ENCODE measurements at places on chromosomes 2 and 18.

DNA sequence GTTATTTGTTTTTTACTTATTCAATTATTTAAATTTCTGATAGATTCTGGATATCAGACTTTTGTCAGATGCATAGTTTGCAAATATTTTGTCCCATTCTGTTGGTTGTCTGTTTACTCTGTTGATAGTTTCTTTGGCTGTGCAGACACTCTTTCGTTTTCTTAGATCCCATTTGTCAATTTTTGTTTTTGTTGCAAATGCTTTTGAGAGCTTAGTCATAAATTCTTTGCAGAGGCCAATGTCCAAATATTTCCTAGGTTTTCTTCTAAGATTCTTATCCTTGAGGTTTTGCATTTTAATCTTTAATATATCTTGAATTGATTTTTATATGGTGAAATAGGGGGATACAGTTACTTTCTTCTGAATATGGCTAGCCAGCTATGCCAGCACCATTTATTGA is 112.7 kb upstream of the SESTD1 start:
- DNase-seq: peak; percentile 50

GRCh38 chr2:41084321-41084720 is 632.4 kb upstream of the SLC8A1 start:
- DNase-seq: no peak

DNA sequence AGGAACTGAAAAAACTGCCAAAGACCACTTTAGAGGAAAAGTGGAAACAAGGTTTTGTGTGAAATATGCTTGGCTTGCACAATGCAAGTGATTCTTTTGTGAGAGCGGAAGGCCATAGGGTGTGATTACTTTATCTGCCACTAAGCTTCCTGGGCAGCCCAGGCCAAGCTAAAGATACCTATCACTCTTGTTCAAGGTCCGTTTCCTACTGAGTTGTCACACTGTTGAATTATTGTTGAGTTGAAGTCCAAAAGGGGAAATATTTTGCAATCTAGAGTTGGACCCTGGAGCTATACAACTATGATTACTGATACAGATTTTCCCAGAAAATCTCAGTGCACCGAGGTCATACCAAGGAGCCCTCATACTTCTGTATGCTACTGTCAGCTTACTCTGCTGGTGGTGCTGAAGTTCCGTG is 72.7 kb upstream of the CTAGE1 start:
- no peak for DNase-seq

DNA sequence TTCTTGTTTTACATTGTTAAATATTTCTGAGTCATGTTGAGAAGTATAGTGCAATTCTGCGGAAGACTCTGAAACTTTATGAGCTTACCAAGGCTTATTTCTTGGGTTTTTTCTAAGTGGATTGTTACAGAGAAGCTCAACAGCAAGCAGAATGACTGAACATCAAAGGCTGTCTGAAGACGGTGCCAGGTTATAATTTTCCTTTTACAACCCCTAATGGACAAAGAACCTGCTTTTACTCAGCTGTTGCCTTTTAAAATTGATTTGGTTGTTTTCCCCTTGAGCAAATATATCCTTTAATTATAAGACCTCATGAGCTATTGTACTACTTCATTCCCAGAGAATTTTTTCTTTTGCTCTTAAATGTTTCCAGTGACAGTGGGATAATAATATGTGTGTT is 41.6 kb downstream of the LAMA3 start:
- no peak for DNase-seq

- DNase-seq: no peak
Measured at GRCh38 chr18:23963443-23964165, 51.0 kb upstream of the TTC39C start.

DNA sequence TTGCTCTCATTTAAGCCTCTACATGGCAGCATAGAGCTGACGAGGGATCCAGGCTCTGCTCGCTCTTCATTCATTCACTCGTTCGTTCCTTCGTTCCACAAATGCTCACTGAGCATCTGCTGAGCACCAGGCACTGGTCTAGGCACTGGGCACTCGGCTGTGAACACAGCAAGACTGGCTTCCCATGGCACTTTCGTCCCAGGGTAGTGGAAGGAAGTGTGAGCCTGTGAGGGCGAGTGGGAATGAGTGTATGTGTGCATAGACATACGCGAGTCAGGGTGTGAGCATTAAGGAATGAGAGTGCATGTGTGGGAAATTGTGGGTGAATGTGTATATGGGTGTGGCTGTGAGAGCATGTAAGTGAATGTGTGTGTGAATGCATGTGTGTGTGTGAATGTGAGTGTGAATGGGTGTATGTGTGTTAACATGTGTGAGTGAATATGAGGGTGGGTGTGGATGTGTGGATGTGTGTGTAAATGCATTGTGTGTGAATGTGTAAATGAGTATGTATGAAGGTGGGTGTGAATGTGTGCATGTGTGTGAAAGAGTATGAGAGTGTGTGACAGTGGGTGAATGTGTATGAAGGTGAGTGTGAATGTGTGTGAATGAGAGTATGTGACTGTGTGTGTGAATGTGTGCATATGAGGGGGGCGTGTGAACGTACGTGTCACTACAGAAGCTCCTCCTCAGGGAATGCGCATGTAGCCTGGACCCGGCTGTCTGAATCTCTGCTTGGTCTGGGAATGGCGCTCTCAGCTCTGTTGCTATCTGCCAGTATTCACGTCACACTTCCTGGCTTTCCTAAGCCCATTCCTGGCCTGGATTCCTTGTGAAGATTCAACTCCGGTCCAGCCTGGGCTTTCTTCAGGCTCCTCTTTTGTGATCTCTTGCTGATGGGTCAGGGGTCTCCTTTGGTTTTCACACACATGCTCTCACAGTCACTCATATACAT is 28.8 kb downstream of the SNORC start:
- DNase-seq: peak; percentile 53

GRCh38 chr2:217854684-217855420 is 147.9 kb downstream of the TNS1 start:
- DNase-seq: no peak

DNA sequence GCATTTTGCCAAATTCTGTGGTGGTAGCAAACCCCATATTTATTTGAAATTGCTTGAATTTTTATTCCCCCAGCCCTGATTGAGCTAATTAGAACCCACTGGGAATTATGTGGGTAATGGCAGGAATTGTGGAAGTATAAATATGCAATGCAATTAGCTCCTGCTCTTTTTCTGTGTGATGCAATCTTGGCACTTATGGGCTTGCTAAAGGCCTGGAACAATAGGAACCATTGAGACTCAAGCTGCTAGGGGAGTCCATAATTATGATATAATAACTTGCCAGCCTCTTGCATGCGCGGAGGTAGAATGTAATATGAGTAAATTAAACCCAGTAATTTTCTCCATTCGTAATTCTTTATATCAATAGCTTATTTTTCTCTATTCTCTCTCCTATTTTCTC is 267.6 kb upstream of the THSD7B start:
- no peak for DNase-seq

DNA sequence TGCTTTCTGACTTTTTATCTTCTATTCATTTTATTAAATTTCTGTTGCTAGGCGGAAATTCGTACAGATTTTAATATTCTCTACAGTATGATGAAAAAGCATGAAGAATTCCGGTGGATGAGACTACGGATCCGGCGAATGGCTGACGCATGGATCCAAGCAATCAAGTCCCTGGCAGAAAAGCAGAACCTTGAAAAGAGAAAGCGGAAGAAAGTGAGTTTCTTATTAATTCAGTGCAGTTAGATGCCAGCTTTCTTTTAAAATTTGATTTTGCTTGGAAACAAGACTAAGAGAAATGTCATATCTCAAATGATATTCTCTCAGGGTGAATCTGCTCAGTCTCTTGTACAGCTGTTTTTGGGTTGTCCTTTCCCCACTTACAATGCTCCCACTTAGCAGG is 84.3 kb downstream of the MGAT5 start:
- no peak for DNase-seq

DNA sequence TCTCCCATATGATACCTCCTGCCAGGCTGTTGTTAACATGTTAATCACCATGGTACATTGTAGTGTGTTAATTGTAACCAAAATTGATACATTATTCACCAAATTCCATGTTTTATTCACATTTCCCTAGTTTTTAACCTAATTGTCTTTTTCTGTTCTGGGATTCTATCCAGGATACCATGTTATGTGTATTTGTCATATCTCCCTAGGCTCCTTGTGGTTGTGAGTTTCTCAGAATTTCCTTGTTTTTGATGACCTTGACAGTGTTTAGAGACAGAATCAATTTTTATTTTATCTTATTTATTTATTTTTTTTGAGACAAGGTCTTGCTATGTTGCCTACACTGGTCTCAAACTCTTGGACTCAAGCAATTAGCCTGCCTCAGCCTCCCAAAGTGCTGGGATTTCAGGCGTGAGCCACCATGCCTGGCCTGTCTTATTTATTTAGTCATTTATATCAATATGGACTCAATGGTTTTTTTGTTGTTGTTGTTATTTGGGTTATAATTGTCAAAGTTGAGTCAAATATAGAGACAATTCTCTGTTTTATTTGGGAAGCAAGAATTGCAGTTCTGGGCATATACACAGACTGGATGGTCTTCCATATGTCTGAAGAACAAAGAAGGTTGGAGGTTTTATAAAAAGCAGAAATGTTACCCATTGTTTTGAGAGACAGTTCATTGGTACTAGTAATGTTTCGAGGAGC is 42.6 kb downstream of the INPP4A start:
- DNase-seq: no peak

DNA sequence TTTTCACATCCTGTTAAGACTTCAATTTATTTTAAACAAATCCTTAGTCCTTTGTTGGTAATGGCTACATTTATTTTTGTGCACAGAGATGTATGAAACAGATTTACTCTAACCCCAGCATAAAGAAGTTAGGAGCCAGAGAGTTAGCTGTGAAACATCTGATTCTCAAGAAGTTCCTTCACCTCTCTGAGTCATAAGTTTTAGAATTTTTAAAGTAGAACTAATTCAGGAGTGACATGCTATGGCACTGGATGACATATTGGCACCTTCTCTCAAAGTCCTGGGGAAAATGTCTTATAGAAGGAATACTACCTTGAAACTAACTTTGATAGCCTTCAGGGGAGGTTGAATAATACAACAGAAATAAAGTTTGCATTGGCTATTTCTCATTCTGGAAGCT is 6.4 kb upstream of the DSG2 start:
- DNase-seq: no peak

DNA sequence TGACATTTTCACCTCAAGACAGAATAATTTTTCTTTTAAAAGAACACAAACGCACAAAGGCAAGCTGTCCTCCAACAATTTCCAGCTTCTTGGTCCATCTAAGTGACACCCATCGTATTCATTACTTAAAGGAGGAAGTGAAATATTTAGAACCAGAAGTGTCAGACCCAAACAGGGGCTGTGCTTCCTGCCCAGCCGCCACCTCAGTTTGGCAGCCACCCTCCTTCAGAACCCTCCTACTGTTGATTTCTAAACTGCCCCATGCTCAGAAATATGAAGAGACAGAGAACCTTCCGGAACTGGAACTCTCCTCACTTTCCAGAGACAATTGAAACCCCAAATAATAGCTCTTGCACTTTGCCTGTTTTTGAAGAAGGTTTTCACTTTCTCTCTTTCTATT is 734.8 kb upstream of the SALL3 start:
- DNase-seq: no peak

DNA sequence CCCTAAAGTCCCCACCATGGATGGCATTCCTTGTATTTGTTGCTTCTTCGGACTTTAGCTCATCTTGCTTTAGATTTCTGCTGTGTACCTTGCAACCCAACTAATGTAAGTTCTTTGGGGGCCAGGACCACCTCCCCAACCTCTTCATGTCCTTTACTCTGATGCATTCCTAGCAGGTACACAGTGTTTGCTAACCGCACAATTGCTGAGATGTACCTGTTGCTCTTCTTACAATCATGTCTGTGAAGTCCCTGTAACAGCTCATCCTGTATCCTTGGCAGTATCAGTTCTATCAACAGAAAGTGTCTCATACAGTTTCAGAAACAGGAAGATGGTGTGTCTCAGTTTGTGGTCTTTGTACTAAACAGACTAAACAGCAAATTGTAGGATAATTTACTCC is 24.1 kb downstream of the ST8SIA3 start:
- no peak for DNase-seq

GRCh38 chr2:96661324-96661723 is 18.8 kb downstream of the FER1L5 start:
- no peak for DNase-seq

Data from iris pigment epithelial cell (primary cell).